ENCODE measurements at places on chromosomes 1 and 21. TPM values are rescaled to one million over a fixed set of nuclear protein-coding genes. Genes with fewer than 3 reads are reported as not detected.
A peak's percentile ranks its signal among the peaks of the same experiment; 100 is the strongest.

- no peak for DNase-seq
Observed at GRCh38 chr1:12161324-12161661, 5.5 kb upstream of the TNFRSF1B start.

- DNase-seq = peak; percentile 99
Observed at GRCh38 chr1:10209905-10210810, at the start of gene KIF1B. TSS of gene KIF1B (plus strand) at chr1:10210570. CDS start at chr1:10232329, 21,759 bp downstream.

DNA sequence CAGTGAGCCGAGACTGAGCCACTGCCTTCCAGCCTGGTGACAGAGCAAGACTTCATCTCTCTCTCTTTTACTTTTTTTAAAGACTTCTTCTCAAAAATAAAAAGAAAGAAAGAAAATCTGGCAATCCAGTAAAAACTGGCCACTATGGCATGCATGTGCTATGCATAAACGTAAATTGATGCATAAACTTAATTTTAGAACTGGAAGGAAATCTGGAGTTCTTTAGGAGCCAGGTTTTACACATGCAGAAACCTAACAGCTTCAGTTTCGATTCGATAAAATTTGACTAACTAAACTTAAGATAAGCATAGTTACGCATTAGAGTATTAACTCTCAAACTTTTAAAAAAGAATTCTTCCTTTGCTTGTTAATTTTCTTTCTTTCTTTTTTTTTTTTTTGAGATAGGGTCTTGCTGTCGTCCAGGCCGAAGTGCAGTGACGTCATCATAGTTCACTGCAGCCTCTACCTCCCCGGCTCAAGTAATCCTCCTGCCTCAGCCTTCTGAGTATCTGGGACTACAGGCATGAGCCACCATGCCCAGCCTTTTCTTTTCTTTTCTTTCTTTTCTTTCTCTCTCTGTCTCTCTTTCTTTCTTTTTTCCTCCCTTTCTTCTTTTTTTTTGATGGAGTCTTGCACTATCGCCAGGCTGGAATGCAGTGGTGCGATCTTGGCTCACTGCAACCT, 11.9 kb upstream of the LGALS8 start:
- DNase-seq = no peak

DNA sequence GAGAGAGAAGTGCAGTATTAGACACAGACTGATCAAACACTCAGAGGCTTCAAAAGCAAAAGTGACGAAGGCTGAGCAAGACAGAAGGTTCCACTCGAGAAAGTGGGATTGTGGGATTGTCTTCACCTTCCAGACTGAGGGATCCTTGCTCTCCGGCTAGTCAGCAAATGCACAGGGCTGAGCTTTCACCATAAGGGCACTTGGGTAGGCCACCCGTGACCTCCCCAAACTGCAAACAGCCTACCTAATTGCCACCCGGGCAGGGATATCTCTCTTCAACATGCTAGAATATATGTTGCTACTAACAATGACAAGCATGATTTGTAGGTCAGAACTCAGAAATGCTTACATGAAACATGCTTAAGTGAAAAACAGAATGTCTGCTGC, 35.3 kb upstream of the RIPK4 start:
- DNase-seq = no peak

- no peak for DNase-seq
Observed at GRCh38 chr1:55893155-55893554, 678.0 kb upstream of the USP24 start.

- no peak for DNase-seq
Observed at GRCh38 chr1:232423591-232423990, 206.3 kb downstream of the SIPA1L2 start.

DNA sequence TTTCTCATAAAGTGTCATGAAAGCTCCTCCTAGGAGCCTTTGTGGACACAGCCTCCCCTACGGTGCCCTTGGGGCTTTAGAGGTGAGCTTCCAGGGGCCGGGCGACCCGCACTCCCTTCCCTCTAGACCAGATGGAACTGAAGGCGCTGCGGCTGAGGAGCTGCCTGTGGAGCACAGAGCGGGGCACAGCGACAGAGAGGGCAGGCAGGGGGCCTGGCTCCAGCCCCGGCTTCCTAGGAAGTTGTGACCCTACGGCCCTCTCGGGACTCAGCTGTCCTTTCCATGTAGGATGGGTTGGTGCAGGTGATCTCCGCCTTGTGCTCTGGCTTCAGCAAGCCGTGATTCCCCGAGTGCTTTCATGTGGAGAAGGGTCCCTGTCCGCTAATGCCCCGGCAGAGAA, 23.6 kb upstream of the NEK2 start:
- no peak for DNase-seq

GRCh38 chr1:50702395-50702794, 257.7 kb downstream of the FAF1 start:
- no peak for DNase-seq

- DNase-seq = no peak
Observed at GRCh38 chr1:28740118-28740517, 3.4 kb downstream of the YTHDF2 start.

GRCh38 chr1:38814984-38815464, 44.5 kb downstream of the RRAGC start:
- no peak for DNase-seq

GRCh38 chr1:185581020-185581419, 153.2 kb upstream of the HMCN1 start:
- DNase-seq = no peak

- DNase-seq = peak; percentile 52
Observed at GRCh38 chr1:181083842-181084605, 4.5 kb upstream of the IER5 start.

MRAP gene
- total RNA-seq = not detected

TRNP1 gene
- total RNA-seq = 0.49 TPM

DAB1 gene
- total RNA-seq = 0.72 TPM

HENMT1 gene
- total RNA-seq = 25.1 TPM

YY1AP1 gene
- 94.5 TPM for total RNA-seq

FMO2 gene
- total RNA-seq = not detected

SLC41A1 gene
- total RNA-seq = 23.7 TPM

CD2 gene
- total RNA-seq = 232 TPM
